Keratinocyte (primary cell): ENCODE measurements at places on chromosomes 5 and 9. TPM values are rescaled to one million over a fixed set of nuclear protein-coding genes. Genes with fewer than 3 reads are reported as not detected.

Gene NAIP
- polyA plus RNA-seq: 0.53 to 1.7 TPM (median 1.4 TPM) in 3 replicates

Gene TMEM8B
- 1.3 to 2.0 TPM (median 2.0 TPM) in 3 replicates for polyA plus RNA-seq

Gene GFI1B
- not detected in 3 replicates for polyA plus RNA-seq

Gene LEAP2
- 0.28 to 1.2 TPM (median 0.50 TPM) in 3 replicates for polyA plus RNA-seq

Gene CCDC183
- polyA plus RNA-seq: 0.03 to 0.08 TPM (median 0.06 TPM) in 3 replicates

Gene CDC20B
- 0.03 TPM in 1 of 3 replicates, not detected in the others for polyA plus RNA-seq

Gene URM1
- polyA plus RNA-seq: 29.1 to 32.4 TPM (median 31.1 TPM) in 3 replicates

Gene SHISAL2B
- not detected in 3 replicates for polyA plus RNA-seq
